ENCODE measurements at places on chromosomes 12 and 14.

DNA sequence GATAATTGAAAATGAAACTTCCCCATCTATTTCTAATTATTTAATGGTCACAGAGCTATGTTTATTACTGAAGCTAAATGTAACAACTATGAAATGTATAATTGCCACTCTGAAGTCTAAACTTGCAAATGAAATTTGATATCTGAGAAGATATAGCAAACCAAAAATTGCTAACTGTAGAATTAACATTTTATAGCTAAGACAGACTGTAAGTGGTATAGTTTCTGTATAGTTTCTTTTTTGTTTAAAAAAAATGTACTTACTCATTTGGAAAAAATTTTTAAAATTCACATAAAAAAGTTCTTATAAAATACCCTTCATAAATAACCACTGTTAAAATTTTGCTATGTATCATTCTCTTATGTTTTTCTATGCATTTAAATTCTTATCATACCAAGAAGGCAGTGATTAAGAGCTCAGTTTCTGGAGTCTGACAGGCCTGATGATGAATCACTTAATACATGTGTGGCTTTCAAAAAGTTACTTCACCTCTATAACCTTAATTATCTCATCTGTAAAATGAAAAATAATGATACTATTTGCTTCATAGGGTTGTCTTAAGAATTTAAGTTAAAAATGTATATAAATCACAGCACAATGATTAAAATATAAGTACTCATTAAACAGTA, 214.7 kb upstream of the GARIN2 start:
- no peak for DNase-seq

DNA sequence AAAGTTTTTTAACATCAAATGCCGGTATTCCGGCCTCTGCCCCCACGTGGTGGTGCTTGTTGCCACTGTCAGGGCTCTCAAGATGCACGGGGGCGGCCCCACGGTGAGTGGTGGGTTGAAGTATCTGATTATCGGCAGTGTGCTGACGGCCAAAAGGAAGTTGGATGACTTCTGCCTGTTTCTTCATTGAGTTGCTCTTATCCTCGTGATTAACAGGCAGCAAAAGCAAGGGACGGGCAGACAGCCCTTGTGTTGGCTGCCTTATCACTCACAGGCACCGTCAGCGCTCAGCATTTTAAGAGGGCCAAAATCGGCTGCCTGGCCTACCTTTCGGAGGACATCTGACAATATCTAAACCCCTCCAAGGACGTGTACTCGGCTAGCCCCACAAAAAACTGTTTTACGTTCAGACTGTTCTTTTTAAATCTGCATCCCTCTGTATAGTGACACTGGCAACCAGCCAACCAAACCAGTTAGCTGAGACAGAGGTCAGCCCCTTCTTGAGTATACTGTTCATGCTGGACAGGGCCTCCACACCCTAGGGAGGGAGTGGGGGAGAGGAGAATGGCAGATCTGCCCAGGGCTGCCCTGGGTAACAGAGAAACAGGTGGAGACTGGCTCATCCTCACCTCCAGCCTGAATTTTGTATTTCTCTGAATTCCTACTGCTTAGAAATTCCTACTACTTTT, 22.9 kb upstream of the AKAP5 start:
- DNase-seq: no peak

DNA sequence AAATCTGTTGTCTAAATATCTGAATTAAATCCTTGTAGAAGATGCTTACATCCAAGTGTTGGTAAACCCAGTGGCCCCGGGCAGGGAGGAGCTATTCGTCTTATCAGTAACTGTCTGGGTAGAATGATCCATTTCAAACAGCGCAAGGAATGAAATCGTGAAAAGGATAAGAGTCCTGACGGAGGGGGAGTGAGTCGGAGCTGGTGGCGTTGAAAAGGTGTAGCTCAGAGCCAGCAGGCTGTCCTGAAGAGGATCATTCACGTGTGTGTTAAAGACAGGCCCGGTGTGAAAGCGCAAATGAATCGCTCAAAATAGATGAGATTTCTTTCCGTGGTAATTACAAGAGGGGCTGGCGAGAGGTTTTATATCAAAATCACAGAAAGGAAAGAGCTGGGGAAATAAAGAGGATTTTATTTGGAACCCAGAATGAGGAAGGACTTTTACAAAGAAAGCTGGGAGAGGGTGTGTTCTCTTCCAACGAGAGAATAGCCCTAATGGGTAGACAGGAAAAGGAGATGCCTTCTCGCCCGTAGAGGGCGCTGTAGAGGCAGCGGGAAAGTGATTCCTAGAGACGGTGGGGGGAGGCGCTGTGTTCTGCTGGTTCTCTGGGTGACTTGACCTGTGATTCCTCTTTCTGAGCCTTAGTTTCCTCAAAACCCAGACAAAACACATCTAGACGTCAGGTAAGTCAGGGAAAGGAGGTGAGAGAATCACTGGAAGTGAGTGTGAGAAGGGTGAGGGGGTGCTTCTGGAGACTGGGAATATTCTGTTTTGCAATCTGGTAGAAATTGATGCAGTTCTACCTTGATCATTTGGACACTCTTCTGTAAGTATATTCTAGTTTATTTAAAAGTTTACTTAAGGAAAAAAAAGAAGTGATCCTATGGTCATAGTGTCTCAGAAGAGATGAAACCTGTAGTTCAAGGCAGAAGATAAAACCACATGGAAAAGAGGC, 39.3 kb downstream of the SRRM4 start:
- no peak for DNase-seq

DNA sequence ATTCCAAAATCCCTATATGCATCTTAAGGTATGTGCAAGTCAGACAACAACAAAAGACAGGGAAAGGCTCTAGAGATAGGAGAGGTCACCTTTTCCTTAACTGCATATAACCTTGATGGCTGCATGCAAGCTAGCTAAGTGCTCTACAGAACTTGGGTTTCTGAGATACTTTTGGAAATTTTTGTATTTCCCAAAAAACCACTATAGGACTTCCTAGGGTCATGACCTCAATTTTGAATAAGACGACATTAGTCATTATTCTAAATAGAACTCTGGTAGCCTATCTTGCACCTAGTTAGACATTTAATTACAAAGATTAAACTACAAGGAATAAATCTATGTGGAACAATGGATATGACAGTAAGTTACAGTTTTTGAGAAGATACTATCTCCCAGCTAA, 309.3 kb downstream of the BCAT1 start:
- DNase-seq: no peak

- no peak for DNase-seq
These were observed 72.6 kb downstream of the LRP6 start for GRCh38 chr12:12194206-12194605.

GRCh38 chr12:29232086-29232485, 83.0 kb downstream of the FAR2 start:
- no peak for DNase-seq

- no peak for DNase-seq
These were observed 169.2 kb upstream of the PLXNC1 start for GRCh38 chr12:93979189-93979588.

DNA sequence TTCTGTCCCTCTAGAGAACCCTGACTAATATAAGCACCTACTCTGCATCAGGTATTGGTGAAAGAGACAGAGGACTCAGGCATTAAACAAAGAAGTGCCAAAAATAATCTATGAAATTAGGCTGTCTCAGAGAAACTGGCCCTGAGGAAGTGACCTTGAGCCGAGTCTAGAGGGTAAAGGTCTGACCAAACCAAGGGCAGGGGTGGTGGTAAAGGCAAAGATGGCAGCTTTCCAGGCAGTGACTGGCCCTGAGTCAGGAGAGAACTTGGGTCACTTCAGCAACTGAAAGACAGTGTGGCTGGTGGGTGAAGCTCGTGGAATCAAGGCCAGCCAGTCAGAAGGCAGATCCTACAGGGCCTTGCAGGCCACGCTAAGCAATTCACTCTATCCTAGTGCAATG, 30.6 kb downstream of the CDKL1 start:
- no peak for DNase-seq

- DNase-seq: no peak
These were observed 497.6 kb downstream of the RMST start for GRCh38 chr12:97960225-97960624.

- DNase-seq: no peak
These were observed 377.4 kb downstream of the ETNK1 start for GRCh38 chr12:23002381-23002780.

GRCh38 chr14:102931580-102932285, 9.3 kb downstream of the AMN start:
- DNase-seq: no peak

- no peak for DNase-seq
These were observed 207.5 kb upstream of the RTL1 start for GRCh38 chr14:101110729-101111619.

- DNase-seq: peak; percentile 54
These were observed 81.8 kb downstream of the EMP1 start for GRCh38 chr12:13278249-13278787.

DNA sequence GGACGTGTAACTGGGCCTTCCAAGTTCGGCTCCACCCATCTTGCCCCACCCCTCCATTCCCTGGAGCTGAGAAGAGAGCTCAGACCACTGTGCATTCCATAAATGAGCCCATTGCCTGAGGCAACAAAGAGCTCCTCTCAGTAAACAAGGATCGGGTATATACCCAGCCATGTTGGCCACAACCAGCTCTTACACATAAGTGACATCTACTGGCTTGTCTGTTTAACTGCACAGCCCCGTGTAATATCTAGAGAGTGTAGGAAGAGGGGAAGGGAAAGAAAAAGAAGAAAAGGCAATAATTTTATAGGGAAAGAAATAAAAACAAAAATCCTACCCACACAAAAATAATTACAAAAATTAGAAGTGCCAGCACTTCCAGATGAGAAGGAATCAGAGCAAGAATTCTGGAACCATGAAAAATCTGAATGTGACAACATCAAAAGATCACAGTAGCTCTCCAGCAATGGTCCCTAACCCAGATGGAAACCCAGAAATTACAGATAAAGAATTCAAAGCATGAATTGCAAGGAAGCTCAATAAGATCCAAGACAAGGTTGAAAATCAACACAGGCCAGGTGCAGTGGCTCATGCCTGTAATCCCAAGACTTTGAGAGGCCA, 308.1 kb downstream of the RPAP3 start:
- DNase-seq: no peak

- no peak for DNase-seq
These were observed 43.5 kb downstream of the CKAP4 start for GRCh38 chr12:106204312-106204711.

GRCh38 chr12:109273354-109273753, 35.7 kb downstream of the FOXN4 start:
- no peak for DNase-seq

DNA sequence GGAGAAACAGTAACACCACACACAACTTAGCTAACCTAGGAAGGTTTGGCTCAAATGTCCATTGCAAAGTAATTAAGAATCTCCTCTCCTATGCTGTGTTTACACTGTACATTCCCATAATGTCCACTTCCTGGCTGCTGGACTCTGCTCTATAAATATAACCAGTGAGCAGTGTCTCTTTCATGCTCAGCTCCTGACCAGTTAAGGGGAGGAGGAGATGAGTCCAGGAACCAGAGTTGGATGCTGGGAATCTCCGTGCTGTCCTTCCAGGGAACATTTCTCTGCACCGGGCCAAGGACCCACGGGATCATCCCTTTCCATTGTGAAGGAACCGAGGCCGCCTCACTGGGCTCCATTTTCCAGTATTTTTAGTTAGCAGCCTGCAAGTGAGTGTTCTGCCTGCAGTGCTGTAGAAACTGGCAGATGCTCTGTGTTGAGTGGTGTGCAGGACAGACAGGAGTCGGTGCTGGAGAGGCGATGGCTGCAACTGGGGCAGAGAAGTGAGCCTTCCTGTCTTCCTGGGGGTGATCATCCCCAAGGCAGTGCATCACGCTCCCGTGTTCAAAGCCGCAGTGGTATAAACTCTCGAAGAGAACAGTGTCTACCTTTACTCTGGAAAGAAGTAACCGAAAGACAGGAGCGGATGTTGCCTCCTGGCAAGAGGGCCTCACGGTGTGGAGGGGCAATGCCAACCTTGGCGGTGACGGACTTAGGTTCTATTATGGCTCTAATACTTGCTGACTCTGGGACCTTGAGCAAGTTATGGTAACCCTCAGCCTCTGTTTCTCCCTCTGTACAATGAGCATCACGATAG, 195.5 kb downstream of the CACNA1C start:
- no peak for DNase-seq

GRCh38 chr12:5870183-5870582, 74.9 kb downstream of the ANO2 start:
- no peak for DNase-seq

DNA sequence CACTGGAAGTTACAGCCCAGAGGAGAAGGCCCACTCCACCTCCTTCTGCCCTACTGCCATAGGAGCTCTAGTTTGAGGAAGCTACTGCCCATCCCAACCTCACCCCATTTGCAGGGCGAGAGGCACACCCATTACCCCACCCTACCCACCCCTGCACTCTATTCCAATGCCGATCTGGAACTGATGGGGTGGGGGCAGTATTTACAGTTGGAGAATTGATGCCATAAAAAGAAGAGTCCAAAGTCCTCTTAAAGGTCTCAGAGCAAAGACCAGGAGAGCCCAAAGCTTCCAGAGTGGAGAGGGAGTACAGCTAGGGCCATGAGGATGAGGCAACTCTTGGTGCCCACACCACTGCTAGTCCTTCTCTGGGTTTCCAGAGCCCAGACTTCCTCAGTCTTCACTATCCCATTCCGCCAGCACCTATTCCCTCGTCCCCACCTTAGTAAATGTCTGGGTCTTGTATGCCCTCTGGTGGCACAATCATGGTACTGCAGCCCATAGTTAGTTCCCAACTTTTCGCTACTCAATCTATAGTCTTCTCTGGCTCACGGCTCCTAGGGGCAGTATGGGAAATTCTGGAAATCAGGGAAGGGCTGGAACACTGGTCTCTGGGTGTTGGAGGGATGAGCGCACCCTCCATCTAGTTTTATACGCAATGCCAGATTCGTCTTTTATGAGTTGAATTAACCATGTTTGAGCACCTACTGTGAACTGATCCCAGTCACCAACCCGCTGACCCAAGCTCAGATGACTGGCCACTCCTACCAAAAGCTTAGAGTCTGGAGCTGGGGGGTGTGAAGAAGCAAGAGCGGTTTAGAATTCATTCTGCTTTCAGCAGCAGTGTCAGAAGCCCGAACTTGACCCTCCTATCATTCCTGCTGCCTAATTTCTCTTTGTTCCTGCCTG, 6.9 kb upstream of the ADCY6 start:
- DNase-seq: peak; percentile 41

GRCh38 chr12:27462851-27463250, 16.3 kb downstream of the SMCO2 start:
- no peak for DNase-seq

DNA sequence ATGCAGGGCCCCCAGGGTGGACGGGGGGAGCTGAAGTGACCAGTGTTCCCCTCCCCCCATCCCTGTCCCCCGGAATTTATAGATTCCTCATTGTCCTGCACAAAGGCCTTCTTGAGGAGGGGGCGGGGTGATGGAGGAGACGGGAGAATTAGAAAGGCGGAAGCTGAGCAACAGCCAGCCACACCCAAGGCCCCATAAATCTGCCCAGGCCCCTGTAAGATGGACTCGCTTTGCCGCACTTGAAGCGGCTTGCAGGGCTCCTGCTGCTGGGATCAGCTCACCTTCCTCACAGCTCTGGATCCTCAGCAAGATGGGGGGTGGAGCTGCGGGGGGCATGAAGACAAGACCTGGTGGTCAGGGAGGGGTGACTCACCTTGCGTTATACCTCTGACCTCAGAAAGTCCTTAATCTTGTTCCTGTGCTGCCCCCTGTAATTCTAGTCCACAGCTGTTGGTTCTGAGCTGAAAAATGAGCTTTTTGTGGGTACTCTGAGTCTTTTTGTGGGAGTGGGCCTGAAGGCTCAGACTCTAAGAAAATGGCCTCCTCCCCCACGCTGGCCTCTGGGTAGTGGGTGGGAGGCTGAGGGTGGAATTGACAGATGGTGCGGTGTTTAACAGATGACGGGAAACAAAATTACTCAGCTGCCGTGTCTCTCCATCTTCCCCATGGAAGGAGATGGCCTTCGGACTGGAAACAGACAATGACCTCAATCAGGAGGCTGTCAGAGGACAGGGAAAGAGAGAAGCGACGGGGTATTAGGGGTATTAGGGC, 15.8 kb upstream of the ANKRD33 start:
- no peak for DNase-seq

All from stimulated activated CD4-positive, alpha-beta T cell treated with anti-CD3 and anti-CD28 coated beads, TNF-alpha, amount 100 ng/mL, for 1 hour (primary cell).